ENCODE measurements at places on chromosomes 11 and 22.

- no peak for DNase-seq
Observed at GRCh38 chr11:118064956-118065355, 11.9 kb upstream of the TMPRSS4 start.

DNA sequence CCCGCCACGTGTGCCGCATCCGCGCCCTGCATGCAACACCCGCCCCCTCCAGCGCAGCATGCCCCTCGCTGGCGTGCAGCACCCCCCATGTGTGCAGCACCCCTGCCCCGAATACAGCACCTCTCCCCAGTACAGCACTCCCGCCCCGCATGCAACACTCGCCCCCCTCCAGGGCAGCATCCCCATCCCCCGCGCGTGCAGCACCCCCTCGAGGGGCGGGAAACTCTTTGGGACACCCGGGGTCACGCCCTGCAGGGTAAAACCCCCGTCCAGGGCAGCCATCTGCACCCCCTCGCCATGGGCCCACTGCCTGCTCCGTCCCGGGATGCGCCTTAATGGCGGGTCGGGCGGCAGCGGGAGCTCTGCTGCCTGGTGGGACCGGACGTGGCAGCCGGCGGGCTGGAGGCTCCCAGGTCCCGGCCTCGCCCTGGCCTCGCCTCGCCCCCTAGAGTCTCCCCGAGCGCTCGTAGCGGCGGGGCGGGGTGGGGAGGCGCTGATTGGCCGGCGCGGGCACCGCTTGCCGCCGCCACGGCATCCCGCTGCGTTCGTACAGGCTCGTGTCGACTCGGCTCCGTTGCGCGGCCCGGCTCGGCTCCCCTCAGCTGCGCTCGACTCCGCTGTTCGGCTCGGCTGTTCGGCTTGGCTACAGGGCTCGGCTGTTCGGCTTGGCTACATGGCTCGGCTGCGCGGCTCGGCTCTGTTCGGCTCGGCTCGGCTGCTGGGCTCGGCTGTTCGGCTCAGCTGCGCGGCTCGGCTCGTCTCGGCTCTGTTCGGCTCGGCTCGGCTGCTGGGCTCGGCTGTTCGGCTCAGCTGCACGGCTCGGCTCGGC, 417 bp upstream of the BRSK2 start:
- DNase-seq: peak; percentile 96

GRCh38 chr11:99376463-99376862, 355.7 kb downstream of the CNTN5 start:
- DNase-seq: no peak

GRCh38 chr11:17020831-17021230, 6.6 kb upstream of the PLEKHA7 start:
- DNase-seq: no peak

GRCh38 chr11:1650034-1650917, 20.7 kb downstream of the KRTAP5-5 start:
- no peak for DNase-seq

DNA sequence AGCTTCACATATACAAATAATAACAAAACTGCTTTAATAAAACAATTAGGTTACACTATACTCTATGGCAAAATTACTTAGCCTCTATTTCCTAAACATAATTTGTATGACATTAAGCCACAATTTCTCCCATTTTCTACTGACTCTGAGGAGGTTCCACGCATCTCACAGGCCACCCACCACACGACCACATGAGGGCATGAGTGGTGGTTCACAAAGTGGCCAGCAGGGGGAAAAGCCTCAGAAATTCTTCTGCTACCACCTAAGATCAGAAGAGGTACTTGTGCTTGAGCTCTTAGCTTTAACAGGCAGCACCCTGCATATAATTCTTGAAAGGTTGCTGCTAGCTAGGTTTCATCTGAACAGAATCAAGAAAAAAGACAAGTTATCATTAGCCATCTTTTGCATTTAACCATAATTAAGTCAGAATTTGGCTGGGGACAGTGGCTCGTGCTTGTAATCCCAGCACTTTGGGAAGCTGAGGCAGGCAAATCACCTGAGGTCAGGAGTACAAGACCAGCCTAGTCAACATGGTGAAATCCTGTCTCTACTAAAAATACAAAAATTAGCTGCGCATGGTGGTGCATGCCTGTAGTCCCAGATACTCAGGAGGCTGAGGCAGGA, 7.7 kb downstream of the LPXN start:
- peak; percentile 41 for DNase-seq

- no peak for DNase-seq
Observed at GRCh38 chr11:86046116-86046515, 22.8 kb downstream of the PICALM start.

DNA sequence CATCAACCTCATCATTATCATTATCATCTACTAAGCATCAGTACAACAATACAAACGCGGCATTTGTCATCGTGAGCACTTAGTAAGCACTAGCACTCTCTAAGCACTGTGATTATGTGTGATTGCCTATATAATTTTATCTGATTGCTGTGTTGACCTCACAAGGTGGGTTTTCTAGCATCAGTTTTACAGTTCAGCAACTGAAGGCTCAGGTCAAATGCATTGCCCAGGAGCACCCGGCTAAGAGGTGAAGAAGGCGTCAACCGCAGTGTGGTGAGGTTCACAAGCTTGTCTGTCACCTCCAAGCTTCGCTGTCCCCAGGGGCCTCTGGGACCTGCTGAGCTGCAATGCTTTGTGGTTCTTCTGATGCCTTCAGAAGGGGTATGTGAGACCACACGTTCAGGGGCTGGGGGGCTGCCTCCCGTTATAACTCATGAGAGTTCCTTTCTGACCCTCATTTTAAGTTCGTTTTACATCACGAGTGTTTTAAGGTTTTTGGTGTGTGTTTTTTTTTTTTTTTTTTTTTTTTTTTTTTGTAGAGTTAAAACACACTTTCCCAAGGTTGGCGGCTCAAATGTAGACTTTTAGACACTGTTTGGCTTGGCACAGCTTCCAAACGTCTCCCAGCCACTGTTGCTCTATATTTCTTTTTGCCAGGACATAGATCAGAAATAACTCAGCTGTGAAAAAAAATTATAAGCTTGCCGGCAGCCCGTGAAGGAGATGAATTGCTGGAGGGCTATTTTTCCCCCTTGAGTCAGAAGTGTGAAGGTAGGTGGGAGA, 33.8 kb upstream of the SCUBE1 start:
- DNase-seq: no peak

GRCh38 chr11:132052904-132053303, 682.5 kb downstream of the NTM start:
- DNase-seq: no peak

DNA sequence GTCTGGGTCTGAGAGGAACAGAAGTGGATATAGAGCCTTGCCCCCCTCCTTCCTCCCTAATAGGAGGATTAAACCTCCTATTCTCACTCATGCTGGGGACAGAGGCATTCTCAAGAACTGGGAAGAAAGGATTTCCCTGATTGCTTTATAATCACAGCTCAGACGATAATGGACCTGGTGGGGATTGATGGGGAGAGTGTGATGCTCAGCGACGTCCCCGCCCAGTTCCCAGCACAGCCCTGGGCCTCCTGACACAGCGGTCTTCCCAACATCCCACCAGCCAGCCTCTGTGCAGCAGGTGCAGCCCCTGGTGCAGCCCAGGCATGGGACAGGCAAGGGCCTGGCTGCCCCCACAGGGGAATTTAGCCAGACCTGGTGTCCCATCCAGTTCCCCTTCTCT, 28.4 kb downstream of the TRIM29 start:
- no peak for DNase-seq

- no peak for DNase-seq
Observed at GRCh38 chr11:46422588-46422987, 31.0 kb upstream of the CHRM4 start.

GRCh38 chr22:44917372-44918165, 92.2 kb downstream of the PHF21B start:
- no peak for DNase-seq

DNA sequence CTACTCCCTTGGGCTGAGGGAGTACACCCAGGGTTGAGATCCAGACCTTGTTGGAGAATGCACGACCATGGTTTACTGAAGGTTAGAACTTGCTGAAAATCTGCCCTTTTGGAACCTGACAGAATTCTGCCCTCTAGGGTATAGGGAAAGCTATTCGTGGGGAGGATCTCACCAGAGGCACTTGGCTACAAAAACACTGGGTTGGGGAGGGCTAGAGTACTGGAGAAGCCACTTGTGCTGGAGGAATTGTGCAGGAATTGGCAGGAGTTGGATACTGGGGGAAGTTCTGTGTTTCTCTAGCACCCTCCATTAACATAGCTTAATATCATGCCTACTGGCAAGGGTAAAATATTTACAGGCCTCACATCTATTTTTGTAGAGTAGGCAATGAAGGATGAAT, 55.8 kb downstream of the PPME1 start:
- DNase-seq: no peak

- no peak for DNase-seq
Observed at GRCh38 chr11:206526-207207, 532 bp downstream of the BET1L start.

GRCh38 chr22:20582520-20583361, 75.3 kb downstream of the MED15 start:
- DNase-seq: no peak

DNA sequence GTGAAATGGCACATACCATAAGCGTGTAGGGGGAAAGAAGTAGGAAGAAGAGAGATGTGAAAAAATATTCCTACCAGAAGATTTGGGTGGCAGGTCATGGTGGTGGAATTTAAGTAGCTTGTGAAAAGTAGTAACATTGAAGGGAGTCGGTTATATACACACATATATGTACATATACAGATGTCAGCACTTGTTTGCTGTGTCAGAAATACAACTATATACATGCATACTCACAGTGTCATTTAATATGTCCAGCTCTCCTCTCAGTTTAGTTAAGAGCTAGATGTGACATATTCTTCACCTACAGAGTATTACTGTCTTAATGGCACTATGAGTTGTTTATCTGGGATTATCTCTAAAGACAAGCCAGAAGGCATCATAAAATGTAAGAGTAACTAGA, 987.4 kb upstream of the CCDC90B start:
- DNase-seq: no peak

DNA sequence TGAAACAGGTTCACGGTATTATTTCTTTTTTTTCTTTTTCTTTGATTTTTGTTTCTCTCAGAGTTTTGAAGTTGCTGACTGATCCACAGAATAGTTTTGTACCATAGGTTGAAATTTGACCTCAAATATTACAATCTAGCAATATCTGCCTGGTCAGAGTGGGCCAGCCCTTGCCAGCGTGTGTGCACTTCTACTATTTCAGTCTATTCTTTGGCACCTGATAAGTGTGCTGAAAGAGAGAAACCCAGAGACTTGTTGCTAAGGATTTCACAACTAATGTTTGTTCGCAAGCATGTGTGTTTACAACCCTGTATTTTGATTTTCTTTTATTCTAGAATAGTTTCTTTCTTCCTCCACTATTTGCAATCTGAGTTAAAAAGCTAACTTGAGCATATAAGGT, 1125.2 kb upstream of the CNTN5 start:
- no peak for DNase-seq

GRCh38 chr11:81707881-81708280, 1025.8 kb downstream of the FAM181B start:
- no peak for DNase-seq

GRCh38 chr11:123214940-123215339, 19.9 kb upstream of the CLMP start:
- DNase-seq: no peak

DNA sequence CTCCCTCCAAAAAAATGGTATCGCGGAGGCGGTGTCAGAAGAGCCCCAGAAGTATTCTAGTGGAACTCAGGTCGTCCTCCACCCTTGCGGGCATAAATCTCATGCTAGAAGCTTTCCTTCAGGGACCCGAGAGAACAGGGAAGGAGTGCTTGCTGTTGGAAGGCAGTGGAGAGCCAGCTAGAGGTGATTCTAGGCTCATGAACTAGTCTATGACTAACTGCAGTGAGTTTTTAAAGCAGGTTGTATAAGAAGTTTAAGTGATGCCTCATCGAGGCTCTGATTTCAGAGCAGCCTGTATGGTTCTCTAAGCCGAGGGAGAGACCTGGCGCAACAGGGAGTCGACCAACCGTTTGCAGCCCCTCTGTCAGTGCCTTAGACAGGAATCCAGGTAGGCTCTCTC, 85.7 kb downstream of the TBC1D22A start:
- DNase-seq: no peak

DNA sequence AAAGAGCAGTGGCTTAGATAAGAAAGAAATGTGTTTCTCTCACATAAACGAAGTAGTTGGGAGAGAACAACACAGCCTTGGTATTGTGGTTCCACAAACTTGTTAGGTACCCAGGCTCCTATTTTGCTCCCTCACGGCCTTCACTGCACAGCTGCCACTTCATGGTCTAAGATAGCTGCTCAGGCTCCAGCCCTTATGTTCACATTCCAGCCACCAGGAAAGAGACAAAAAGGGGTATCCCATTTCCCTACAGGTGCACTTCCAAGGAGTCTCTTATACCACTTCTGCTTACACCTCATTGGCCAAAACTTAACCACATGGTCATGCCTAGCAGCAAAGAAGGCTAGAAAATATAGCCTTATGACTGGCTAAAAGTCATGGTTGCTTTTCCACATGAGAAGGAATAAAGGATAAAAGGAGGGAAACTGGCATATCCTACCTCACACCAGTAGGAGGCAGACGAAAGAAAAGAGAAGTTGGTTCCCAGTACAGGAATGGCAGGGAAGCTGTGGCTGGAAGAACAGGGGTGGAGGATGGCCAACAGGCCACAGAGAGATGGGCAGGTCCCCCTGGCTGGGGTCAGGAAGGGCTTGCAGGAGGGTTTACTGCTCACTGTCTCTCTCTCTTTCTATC, 5.4 kb upstream of the HDHD5 start:
- DNase-seq: no peak

DNA sequence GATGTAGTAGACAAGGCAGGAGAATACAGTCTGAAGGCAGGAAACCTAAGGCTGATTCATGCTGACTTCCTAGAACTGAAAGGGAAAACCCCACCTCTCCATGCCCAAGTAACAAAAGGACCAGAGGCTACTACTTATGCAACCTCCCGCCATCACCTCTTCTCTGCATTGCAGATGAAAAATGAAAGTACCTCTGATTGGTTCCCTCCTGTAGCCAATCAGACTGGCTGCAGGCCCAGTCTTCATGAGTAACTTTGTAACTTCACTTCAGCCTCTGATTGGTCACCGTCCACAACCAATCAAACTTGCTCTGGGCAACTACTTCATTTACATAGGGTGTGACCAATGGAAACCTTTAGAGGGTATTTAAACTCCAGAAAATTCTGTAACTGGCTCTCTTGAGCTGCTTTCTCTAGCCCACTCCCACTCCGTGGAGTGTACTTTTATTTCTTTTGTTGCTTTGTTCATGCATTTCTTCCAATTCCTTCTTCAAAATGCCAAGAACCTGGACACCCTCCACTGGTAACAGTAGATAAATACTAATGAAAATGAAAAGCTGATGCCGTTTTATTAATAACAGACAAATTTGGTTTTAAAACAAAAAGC, 5.2 kb upstream of the MAP6 start:
- no peak for DNase-seq

GRCh38 chr11:16945671-16946469, 68.3 kb downstream of the PLEKHA7 start:
- no peak for DNase-seq

DNA sequence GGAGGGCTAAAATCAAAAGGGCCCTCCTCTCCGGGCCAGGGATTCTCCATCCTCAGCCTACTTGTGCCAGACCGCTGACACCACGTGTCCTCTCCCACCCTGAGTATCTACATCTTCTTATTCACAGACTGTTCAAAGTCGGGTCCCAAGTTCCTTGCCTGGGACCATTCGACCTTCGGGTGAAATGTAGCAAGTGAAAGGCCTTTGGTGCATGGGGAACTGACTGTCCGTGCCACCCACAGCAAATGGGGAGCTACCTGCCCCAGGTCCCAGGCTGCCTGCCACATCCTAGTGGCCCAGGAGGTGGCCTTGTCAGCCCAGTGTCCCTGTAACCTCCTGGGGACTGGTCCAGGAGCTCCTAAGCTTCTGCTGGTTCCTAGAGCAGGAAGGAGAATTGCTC, 67.3 kb downstream of the RTL6 start:
- no peak for DNase-seq

Data from stimulated activated CD4-positive, alpha-beta T cell treated with anti-CD3 and anti-CD28 coated beads, Interleukin-12 subunit alpha, Interleukin-12 subunit beta, amount 100 ng/mL, for 24 hours (primary cell).